Calu3 (cell line): ENCODE measurements at places on chromosomes 3 and 15. TPM values are rescaled to one million over a fixed set of nuclear protein-coding genes. Genes with fewer than 3 reads are reported as not detected.
A peak's percentile ranks its signal among the peaks of the same experiment; 100 is the strongest.

DNA sequence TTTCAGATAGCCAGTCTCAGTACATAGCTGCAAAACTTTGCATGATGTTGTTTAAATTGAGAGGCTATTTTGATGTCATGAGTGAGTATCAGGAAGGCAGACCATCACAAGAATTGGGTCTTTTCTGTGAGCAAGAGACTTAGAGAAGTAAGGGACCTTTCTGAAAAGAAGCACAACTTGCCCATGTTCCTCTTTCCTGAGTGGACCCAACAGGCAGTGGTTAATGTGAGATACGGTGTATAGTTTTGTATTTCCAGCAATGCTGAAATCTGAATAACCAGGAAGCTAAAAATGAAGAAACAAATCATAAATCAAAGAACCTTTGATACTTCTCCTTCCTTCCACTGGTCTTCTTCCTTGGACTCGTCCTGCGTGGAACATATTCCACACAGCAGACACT is 25.1 kb downstream of the MCTP2 start:
- H3K27me3 ChIP-seq: no peaks in the 10 kb centered on the region
- no peaks in the 10 kb centered on the region for H3K36me3 ChIP-seq
- DNase-seq: no peak
- no peak overlapping the region for H3K27ac ChIP-seq
- peaks cover 39% of the 10 kb centered on the region for H3K4me1 ChIP-seq

GRCh38 chr3:66478960-66479359 is 21.9 kb downstream of the LRIG1 start:
- no peak for DNase-seq
- H3K27ac ChIP-seq: no peak overlapping the region
- H3K4me3 ChIP-seq: no peak overlapping the region
- no peaks in the 10 kb centered on the region for H3K36me3 ChIP-seq
- no peaks in the 10 kb centered on the region for H3K27me3 ChIP-seq

DNA sequence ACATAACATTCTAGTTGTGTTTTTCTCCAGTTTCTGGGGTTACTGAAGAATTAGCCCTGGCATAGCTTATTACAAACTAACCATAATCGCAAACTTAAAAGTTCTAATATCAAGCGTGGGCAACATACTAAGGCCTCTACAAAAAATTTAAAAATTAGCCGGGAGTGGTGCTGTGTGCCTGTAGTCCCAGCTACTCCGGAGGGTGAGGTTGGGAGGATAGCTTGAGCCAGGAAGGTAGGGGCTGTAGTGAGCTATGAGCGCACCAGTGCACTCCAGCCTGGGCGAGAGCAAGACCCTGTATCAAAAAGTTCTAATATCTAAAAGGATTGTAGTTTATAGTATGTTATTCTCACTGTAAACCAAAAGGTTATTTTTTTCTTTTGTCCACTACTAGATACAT is 1.1 kb downstream of the OIP5 start:
- H3K4me1 ChIP-seq: no peaks in the 10 kb centered on the region
- DNase-seq: no peak
- peaks cover 31% of the 10 kb centered on the region for H3K36me3 ChIP-seq
- H3K27me3 ChIP-seq: no peaks in the 10 kb centered on the region

DNA sequence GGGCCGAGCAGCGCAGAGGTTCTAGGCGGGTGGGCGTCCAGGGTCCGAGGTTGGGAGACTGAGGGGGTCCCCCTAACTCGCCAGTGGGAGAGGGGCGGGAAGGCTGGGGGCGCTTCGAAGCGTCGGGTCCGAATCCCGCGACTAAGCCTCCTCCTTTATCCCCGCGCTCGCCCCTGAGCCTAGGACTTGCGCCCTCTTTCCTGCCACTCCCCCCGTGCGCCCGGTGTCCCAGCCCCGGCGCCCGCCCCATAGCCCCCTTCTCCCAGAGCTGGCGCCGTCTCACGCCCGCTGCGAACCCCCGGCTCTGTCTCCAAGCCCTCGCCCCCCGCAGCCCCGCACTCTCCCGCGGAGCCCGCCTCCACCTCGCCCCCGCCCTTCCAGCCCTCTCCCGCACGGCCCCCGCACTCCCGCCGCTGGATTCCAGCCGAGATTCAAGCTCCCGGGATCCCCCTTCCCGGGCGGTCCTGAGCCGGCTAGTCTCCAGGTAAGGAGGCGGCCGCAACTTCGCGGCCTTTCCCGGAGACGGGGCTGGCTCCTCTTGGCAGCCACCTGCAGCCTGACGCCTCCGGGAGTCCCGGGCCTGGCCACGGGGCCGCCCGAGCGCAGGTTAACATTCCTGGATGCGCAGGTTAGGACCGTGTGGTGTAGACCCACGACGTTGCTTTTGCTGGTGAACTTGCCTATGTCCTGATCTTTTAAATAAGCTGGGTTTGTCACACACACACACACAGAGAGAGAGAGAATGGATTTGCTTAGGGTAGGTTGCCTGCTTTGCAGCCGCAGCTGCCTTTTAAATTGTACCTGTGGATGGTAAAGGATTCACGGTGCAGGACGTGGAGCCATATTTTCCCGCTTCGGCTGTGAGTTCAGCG is 563 bp downstream of the PXYLP1 start:
- H3K36me3 ChIP-seq: peaks cover 25% of the 10 kb centered on the region
- H3K4me1 ChIP-seq: peaks cover 36% of the 10 kb centered on the region
- peak overlapping the region; percentile 82 for H3K4me3 ChIP-seq
- H3K27me3 ChIP-seq: peaks cover 23% of the 10 kb centered on the region
- DNase-seq: peak; percentile 77

- H3K4me3 ChIP-seq: no peak overlapping the region
- peak overlapping the region; percentile 89 for H3K27ac ChIP-seq
- peak; percentile 36 for DNase-seq
- no peaks in the 10 kb centered on the region for H3K27me3 ChIP-seq
- peaks cover 67% of the 10 kb centered on the region for H3K4me1 ChIP-seq
Observed at GRCh38 chr15:58057559-58057958, 8.0 kb downstream of the ALDH1A2 start.

DNA sequence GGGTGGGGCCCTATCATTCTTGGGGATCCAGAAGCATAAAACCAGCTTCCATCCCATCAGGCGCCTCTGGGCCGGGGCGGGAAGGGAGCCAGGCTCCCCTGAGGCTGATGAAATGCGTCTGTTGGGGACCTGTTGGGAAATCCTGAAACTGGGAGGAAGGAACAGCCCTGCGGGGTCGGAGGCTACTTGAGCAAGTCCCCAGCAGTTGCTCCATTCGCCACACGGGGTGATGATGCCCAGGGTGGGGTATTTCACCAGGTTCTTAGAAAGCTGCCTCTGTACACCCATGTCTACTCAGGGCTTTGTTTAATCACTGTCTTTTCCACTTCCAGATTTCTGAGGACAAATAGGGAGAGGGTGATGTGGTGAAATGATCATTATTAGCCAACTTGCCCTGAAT is 25.4 kb upstream of the TSEN2 start:
- H3K27ac ChIP-seq: no peak overlapping the region
- no peak for DNase-seq
- H3K4me3 ChIP-seq: no peak overlapping the region
- no peaks in the 10 kb centered on the region for H3K27me3 ChIP-seq
- no peaks in the 10 kb centered on the region for H3K36me3 ChIP-seq

DNA sequence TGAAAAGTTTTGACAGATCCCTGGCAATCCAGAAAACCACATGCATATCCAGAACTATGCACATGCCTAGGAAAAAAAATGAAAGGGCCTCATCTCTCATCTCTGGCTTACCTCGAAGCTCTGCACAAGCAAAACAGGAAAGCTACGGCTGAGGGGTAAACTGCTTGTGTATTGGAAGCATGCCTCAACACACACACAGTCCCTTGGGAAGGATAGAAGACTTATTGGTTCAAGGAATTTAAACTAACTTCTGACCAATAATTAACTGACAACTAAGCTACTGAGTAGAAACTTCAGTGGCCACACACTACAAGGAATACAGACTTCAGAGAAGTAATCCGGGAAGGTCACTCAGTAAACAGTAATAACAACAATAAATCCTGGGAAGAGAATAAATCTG is 59.9 kb upstream of the POMGNT2 start:
- no peak for DNase-seq
- no peaks in the 10 kb centered on the region for H3K36me3 ChIP-seq
- H3K27me3 ChIP-seq: no peaks in the 10 kb centered on the region
- no peak overlapping the region for H3K4me3 ChIP-seq
- H3K4me1 ChIP-seq: no peaks in the 10 kb centered on the region

- H3K4me3 ChIP-seq: no peak overlapping the region
- no peaks in the 10 kb centered on the region for H3K36me3 ChIP-seq
- H3K27ac ChIP-seq: peak overlapping the region; percentile 46
- no peaks in the 10 kb centered on the region for H3K27me3 ChIP-seq
- peaks cover 64% of the 10 kb centered on the region for H3K4me1 ChIP-seq
- no peak for DNase-seq
Observed at GRCh38 chr15:85033148-85033547, 51.5 kb downstream of the PDE8A start.

GRCh38 chr15:70308011-70308734 is 210.5 kb upstream of the TLE3 start:
- no peaks in the 10 kb centered on the region for H3K36me3 ChIP-seq
- H3K27ac ChIP-seq: no peak overlapping the region
- peaks cover 16% of the 10 kb centered on the region for H3K4me1 ChIP-seq
- H3K27me3 ChIP-seq: no peaks in the 10 kb centered on the region
- no peak overlapping the region for H3K4me3 ChIP-seq
- DNase-seq: peak; percentile 17

DNA sequence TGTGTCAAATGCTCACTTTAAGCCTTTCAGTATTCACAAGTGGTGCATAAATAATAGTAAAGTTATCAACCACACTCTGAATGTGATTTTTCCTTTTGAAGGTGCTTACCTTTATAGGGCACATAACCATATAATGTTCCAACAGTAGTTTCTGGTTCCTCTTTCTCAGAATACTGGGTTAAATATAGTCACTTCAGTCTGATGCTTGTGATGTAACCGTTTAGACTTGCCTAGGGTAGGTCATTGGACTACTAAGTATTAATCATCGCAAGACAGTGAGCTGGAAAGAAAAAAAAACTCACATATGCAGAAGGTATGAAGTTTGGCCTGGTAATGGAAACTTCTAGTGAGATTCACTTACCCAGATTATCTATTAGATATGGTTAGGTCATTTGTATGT is 1.9 kb downstream of the KBTBD8 start:
- no peaks in the 10 kb centered on the region for H3K4me1 ChIP-seq
- H3K36me3 ChIP-seq: peaks cover 16% of the 10 kb centered on the region
- DNase-seq: no peak
- H3K27me3 ChIP-seq: no peaks in the 10 kb centered on the region
- H3K27ac ChIP-seq: no peak overlapping the region

- DNase-seq: no peak
- H3K27ac ChIP-seq: no peak overlapping the region
- peaks cover 31% of the 10 kb centered on the region for H3K4me1 ChIP-seq
- H3K27me3 ChIP-seq: no peaks in the 10 kb centered on the region
- no peak overlapping the region for H3K4me3 ChIP-seq
Observed at GRCh38 chr3:71543371-71544016, 40.0 kb downstream of the FOXP1 start.

GRCh38 chr3:33597257-33597689 is 120.8 kb downstream of the CLASP2 start:
- H3K4me1 ChIP-seq: no peaks in the 10 kb centered on the region
- no peak overlapping the region for H3K27ac ChIP-seq
- no peak for DNase-seq
- no peak overlapping the region for H3K4me3 ChIP-seq
- H3K27me3 ChIP-seq: no peaks in the 10 kb centered on the region
- peaks cover 6% of the 10 kb centered on the region for H3K36me3 ChIP-seq

GRCh38 chr3:98070840-98071239 is 16.1 kb upstream of the OR5AC2 start:
- no peaks in the 10 kb centered on the region for H3K36me3 ChIP-seq
- no peak for DNase-seq
- no peak overlapping the region for H3K4me3 ChIP-seq
- no peak overlapping the region for H3K27ac ChIP-seq
- H3K4me1 ChIP-seq: no peaks in the 10 kb centered on the region

DNA sequence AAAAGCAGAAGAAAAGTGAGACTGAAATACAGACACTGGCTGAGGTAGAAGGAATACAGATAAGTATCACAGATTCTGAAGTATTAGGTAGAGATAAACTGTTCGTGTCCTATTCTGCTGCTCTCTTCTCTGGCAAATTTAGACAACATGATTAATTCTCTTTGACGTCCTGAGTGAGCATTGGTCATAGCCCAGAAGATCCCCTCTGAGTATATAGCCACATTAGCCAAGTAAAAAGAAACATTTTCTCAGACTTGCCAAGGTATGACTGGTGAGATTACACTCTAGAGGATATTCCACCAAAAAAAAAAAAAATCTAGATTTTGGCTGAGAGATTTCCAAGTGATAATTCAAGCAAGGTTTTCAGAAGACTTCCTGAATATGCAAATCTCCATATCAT is 111.4 kb upstream of the ALCAM start:
- H3K27ac ChIP-seq: no peak overlapping the region
- no peaks in the 10 kb centered on the region for H3K36me3 ChIP-seq
- H3K27me3 ChIP-seq: no peaks in the 10 kb centered on the region

SI gene
- not detected in 2 replicates for total RNA-seq

RBP2 gene
- not detected in 2 replicates for total RNA-seq

PARL gene
- total RNA-seq: 80.4 and 84.3 TPM in 2 replicates

CYP1A2 gene
- not detected in 2 replicates for total RNA-seq

PPM1L gene
- 18.4 and 20.7 TPM in 2 replicates for total RNA-seq

SLC9A9 gene
- total RNA-seq: 1.5 and 2.4 TPM in 2 replicates

SLC28A1 gene
- 0.17 and 0.37 TPM in 2 replicates for total RNA-seq

FANCD2OS gene
- total RNA-seq: not detected in 2 replicates

PLA2G4B gene
- 4.1 and 6.8 TPM in 2 replicates for total RNA-seq
